ENCODE measurements at places on chromosomes 4 and X.

DNA sequence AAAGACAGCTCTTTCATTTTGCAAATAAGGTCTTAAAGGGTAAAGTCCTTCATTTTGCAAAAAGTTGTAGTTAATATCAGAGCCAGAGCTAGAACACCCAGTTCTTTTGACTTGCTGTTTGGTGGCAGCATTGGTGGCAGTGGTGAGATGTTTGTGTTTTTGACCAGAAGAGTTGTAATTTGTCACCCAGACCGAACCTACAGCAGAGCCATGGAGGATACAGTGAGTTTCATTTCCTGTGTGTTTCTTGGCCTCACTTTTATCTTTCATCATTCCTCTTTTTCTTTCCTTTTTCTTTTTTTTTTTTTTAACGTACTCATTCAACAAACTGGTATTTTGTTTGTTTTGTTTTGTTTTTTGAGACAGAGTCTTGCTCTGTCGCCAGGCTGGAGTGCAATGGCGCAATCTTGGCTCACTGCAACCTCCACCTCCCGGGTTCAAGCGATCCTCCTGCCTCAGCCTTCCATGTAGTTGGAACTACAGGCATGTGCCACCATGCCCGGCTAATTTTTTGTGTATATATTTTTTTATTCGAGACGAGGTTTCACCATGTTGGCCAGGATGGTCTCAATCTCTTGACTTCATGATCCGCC, 116.4 kb downstream of the AFF1 start:
- DNase-seq = no peak

- DNase-seq = no peak
These were observed 498.4 kb downstream of the MID1IP1 start for GRCh38 chrX:39299615-39300014.

- peak; percentile 63 for DNase-seq
These were observed 72.0 kb downstream of the PRPS1 start for GRCh38 chrX:107700317-107700774.

DNA sequence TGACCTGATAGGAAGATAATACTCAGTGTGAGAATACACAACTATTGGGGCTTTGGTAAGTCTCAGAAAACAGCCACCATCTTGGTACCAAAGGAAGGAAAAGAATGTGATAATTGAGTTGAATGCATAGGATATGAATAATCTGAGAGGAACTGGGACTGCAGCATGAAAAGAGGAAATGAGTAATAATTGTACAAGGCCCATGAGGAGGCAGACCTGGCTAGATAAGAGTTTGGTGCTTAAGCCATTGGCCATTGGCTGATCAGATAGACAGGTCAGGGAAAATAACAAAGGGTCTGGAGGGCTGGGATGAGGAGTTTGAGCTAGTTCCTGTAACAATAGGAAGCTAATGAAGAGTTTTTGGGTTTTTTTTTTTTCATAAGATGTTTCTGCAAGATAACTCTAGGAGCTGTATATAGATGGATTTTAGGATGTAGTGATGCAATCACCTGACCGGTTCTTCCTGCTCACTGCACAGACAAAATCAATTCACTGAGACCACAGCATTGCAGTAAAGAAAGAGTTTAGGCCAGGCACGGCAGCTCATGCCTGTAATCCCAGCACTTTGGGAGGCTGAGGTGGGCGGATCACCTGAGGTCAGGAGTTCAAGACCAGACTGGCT, 5.3 kb upstream of the TRMT2B start:
- DNase-seq = no peak

GRCh38 chrX:55039471-55039870, 8.7 kb upstream of the ALAS2 start:
- DNase-seq = no peak

DNA sequence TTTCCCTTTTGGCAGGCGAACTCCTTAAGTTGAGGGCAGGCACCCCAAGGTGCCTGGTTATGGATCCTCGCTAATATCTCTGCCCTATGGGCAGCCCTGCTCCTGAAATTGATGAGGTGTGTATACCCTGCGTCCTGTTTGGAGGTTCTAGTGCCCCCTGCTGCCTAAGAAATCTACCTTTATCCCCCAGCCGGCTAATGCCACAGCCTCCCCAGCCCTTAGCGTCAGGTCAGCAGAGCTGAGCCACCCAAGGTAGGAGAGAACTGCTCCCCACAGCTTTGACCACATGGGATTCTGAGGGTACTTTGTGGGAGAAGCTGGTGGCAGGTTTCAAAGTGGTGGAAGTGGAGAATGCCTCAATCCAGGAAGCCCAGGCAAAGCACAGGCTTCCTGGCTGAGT, 50.8 kb downstream of the ANAPC4 start:
- no peak for DNase-seq

DNA sequence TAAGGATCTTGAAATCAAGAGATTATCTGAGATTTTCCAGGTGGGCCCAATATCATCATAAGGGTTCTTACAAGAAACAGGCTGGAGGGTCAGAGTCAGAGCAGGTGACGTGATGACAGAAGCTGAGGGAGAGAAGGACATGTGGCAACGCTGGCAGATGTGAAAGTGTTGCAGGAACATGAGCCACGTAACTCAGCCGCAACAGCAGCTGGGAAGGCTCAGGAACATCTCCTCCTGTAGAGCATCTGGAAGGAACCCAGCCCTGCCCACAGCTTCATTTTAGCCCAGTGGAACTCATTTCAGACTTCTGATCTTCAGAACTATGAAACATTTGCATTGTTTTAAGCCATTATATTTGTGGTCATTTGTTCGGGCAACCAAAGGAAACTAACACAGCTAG, 156.3 kb upstream of the VEGFC start:
- DNase-seq = no peak

- no peak for DNase-seq
These were observed 45.3 kb downstream of the STK26 start for GRCh38 chrX:132068405-132068804.

- DNase-seq = peak; percentile 66
These were observed 19.7 kb upstream of the GPR78 start for GRCh38 chr4:8560265-8561047.

- no peak for DNase-seq
These were observed 38.9 kb downstream of the CCNQ start for GRCh38 chrX:153560000-153560399.

DNA sequence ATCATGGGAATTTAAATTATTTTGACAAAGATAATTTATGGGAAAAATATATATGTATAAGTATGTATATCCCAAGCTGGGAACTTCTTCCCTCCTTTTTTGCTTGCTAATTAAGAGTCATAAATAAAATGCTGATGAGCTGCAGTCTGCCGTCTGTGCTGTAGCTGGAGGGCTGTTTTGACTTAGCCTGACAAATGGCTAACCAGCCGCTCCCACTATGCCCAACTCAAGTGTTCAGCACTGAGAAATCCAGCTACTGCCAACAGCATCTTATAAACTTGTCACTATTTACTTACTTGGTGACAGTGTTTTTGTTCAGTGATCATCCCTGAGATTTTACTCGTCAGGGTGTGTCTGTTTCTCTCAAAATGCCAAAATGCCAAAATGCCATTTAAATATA, 171.2 kb upstream of the PGRMC2 start:
- no peak for DNase-seq

DNA sequence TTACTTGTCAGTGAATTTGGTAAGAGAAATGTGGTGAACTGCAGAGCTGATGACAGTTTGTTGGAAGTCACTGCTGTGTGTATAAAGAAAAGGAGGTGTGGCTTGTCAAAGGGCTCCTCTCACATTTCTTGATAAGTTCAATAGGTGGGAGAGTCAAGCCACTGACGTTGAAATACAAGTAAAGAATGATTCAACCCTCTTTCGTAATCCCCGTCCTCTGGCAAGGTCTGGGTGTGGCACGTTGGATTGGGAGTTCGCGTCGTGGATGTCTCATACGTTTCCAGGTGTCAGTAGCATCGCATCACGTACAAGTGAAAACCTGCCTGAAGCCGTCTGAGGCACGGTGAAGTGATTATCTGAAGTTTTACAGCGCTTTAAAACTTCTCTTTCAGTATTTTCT, 76.4 kb downstream of the EGF start:
- DNase-seq = no peak

DNA sequence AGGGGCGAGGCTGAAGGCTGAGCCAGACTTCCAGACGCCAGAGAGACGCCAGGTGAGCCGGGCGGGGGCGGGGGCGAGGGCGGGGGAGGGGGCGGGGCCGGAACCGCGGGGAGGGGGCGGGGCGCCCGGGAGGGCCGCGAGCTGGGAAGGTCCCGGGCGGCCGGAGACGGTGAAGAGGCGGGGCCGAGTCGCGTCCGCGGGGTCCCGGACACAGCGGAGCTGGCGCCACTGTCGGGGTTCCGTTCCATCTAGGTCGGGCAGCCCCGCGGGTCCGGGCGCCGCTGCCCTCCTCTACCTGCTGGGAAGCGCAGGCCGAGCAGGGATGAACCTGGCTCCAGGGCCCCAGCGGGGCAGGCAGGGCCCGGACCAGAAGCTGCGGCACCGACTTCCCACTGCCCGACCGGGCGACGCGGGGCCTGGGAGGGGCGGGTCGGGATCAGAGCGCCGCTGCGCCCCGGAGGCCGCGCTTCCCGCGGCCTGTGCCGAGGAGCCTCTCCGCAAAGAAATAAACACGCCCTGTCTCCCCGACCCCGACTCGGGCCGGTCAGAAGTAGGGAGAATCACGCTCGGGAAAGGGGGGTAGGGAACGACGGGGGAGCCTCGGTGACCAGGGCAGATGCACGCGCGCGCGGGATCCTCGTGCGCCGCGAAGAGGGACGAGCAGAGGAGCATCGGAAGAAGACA, 10.6 kb downstream of the HMX1 start:
- DNase-seq = peak; percentile 93

GRCh38 chr4:138405466-138405891, 163.3 kb upstream of the SLC7A11 start:
- DNase-seq = no peak

- DNase-seq = no peak
These were observed 29.1 kb upstream of the MMAA start for GRCh38 chr4:145589916-145590702.

- peak; percentile 71 for DNase-seq
These were observed 120.4 kb upstream of the SLC34A2 start for GRCh38 chr4:25535278-25535677.

- DNase-seq = peak; percentile 35
These were observed 20.3 kb upstream of the SPON2 start for GRCh38 chr4:1192493-1193205.

GRCh38 chrX:111270339-111270738, at the start of gene CAPN6:
TSS of gene CAPN6 (minus strand) at chrX:111270483. CDS start at chrX:111263936, 6,547 bp downstream.
- peak; percentile 82 for DNase-seq

DNA sequence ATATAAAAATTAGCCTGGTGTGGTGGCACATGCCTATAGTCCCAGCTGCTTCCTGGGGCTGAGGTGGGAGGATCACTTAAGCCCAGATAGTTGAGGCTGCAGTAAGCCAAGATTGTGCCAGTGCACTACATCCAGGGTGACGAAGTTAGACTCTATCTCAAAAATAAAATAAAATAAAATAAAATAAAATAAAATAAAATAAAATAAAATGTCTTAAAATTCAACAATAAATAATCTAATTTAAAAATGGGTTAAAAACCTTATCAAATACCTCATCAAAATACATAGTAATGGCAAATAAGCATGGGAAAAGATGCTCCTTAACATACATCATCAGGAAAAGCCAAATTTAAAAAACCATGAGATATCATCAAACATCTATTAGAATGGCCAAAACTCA, 760.2 kb upstream of the AGA start:
- no peak for DNase-seq

- DNase-seq = no peak
These were observed 1.9 kb downstream of the MAGEB1 start for GRCh38 chrX:30248854-30249253.

GRCh38 chr4:81207828-81208227, 7.2 kb downstream of the PRKG2 start:
- DNase-seq = no peak

GRCh38 chrX:135340831-135341230, 31.6 kb downstream of the ETDC start:
- no peak for DNase-seq

DNA sequence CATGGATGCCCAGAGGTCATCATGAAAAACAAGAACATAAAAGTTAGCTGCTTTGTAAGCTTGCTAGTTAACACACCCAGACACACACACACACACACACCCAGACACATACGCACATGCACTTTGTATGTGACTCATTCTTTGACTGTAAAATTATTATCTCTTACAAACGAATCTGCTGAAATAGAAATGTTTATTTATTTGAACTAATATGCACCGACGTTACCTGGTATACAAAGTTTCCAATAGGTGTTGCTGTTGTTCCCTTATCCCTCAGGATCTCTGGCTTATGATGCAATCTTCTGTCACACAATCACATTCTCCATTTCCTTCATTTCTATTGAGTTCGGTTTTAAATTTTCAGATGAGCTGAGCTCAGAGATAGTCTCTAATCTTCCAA, 209.3 kb downstream of the PTTG2 start:
- no peak for DNase-seq

- DNase-seq = no peak
These were observed 8.6 kb downstream of the F9 start for GRCh38 chrX:139538907-139539790.

DNA sequence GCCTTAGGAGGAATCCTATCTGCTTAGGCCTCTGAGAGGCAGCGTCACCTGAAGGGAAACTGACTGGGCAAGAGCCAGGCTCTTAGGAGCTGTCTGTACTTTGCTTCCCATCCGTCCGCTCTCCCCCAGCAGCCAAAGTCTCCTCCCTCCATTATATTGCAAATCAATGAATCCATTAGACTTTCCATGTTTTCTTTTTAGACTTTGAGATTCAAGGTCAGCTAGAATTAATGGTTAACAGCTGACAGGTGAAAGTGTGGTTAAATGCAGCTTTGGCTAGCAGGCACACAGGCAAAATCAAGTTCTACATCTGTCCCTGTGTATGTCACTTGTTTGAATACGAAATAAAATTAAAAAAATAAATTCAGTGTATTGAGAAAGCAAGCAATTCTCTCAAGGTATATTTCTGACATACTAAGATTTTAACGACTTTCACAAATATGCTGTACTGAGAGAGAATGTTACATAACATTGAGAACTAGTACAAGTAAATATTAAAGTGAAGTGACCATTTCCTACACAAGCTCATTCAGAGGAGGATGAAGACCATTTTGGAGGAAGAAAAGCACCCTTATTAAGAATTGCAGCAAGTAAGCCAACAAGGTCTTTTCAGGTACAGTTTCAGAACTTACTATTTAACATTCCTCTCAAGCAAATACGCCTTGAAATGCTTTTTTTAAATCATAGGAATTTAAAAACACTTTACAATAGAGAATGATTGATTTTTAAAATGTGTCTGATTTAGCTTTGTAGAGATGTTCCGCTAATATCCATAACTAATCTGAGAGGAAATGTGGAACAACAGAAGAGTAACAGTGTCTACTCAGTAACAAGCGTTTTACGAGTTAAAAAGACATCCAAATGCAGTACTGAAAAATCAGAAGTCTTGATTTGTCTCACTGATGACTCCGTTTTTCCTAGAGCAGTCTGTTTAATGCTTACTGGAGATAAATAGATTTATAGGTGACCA, at the start of gene F11:
Gene F11, plus strand, starts transcription at position 507 of the 970 bp plus-strand sequence. CDS start 948 bp downstream, outside the sequence.
- DNase-seq = peak; percentile 59

GRCh38 chrX:65741823-65742222, 74.4 kb downstream of the MSN start:
- DNase-seq = no peak

DNA sequence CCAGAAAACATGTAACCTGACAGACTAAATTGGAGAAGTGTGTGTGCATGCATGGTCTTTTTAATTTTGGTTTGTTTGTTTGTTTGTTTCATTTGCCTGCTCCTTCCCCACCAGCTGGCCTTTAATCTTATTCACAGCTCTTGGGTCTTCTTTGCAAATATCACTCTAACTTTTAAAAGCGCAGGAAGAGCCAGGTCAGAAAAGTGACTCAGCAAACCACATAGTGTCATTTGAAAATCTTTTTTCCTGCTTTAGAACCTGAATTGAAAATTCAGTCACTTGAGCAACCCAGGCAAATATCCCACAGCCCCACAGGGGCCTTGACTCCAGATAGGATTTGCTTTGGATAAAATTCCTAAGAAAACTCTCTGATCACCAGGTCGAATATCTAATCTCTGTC, 4.6 kb downstream of the TMEM255A start:
- no peak for DNase-seq

Measured in endodermal cell (in vitro differentiated cells).